ENCODE measurements at places on chromosomes 5 and 9.

DNA sequence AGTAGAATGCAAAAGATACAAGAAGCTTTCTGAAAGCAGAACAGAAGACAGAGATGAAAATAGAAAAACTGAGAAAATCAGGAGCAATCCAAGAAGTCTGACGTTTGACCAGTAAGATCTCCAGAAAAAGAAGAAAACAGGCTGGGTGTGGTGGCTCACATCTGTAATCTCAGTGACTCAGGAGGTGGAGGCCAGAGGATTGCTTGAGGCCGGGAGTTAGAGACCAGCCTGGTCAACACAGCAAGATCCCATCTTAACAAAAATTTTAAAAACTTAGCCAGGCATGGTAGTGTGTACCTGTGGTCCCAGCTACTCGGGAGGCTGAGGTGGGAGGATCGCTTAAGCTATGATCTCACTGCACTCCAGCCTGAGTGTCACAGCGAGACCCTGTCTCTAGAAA is 15.9 kb downstream of the RETREG1 start:
- DNase-seq: no peak

DNA sequence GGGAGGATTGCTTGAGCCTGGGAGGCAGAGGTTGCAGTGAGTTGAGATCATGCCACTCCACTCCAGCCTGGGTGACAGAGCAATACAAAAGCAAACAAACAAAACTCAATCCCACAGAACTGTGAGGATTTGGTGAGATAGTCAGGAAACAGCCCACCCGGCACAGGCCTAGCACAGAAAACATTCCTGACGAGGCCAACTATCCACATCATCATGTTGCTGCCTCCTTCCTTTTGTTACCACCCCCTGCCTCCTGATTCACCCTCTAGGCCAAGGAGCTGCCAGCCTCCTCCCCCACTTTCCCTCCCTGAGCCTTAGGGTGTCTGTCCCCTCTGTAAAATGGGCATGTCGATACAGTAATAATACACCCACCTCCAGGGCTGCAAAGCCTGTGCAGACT is 39.0 kb downstream of the STK10 start:
- DNase-seq: no peak

DNA sequence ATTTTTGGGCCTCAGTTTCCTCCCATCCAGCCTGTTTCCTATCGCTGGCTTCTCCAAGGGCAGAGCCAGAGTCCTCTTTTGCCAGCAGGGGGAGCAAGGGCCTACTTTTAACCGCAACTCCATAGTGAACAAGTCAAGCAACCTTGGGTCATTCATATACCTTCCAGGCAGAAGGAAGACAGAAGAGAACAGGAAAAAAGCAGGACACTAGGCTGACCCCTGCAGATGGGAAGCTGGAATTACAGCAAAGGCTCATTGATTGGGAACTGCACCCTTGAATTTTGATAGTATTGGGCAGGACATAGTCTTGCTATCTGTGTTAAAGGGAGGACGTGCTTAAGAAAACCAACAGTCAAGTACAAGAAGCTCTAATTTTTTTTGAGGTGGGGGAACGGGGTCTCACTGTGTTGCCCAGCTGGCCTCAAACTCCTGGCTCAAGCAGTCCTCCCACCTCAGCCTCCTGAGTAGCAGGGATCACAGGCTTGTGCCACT is 30.1 kb downstream of the QRFP start:
- DNase-seq: peak; percentile 50

- no peak for DNase-seq
Measured at GRCh38 chr5:116518423-116518822, 56.2 kb downstream of the SEMA6A start.

DNA sequence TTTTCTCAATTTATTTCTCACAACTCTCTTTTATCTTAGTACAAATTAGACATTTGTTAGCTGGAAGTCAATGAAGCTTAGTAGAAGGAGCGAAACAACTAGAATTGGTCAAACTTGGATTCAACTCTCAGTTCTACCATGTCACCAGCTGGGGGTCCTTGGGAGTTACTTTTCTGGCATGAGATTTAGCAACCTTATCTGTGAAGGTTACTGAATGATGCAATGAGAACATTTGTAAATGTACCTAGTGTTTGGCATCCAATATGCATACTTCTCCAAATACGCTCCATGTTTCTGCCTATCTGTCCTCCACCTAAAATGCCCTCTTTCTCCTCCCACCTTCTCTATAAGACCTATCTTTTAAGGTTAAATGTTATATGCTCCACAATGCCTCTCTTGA is 6.3 kb downstream of the HNRNPA0 start:
- DNase-seq: no peak

DNA sequence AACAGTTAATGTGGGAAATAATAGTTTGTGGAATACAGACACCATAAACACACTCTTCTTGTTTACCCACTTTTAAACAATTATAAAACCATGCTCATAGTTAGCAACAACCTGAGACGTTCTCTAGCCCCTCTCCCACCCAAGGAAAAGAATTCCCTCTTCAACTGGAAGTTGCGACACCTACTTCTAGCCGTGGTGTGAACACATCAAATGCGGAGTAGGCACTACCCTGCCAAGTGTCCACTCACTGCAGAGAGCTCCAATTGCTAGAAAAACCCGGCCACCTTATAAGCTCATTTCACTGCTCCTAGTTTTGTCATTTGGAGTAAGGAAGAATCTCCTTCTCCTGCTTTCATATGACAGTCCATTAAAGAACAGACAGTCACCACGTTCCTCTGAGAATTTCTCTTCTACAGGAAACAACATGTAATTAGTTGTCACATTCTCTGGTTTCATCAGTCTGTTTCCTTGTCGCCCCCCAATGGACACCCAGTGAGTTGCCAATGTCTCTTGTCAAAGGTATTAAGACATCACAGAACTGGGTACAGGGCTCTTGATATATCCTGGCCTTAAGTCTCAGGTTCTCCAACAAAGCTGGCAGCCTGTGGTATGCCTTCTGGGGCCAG is 47.3 kb downstream of the PRLR start:
- peak; percentile 24 for DNase-seq

GRCh38 chr9:6096821-6097220 is 81.4 kb upstream of the RANBP6 start:
- peak; percentile 9 for DNase-seq

- no peak for DNase-seq
Measured at GRCh38 chr5:26889815-26890214, 148.6 kb downstream of the CDH9 start.

GRCh38 chr5:159883522-159883950 is 32.7 kb upstream of the ADRA1B start:
- no peak for DNase-seq

- DNase-seq: no peak
Measured at GRCh38 chr9:70868041-70868440, 253.4 kb downstream of the TRPM3 start.

GRCh38 chr5:61477788-61478187 is 145.7 kb downstream of the ZSWIM6 start:
- no peak for DNase-seq

DNA sequence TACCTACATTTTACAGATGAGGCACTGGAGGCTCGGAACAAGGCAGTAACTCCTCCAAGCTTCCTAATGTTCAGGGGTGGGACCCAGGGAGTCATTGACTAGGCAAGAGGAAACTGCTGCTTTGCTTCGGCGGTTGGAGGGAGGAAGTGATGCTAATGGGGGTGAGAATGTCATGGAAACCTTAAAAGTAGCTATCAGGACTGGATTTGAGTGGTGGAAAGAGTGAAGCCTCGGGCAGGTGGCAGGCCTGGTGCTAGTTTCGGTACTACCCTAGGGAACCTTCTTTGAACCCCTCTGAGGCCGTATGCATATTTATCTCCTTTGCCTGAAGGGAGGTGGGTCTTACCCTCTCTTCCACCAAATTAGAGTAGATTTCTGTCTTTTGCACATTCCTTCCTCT is 1.6 kb downstream of the BSPRY start:
- peak; percentile 12 for DNase-seq

GRCh38 chr9:131661568-131662288 is 78.1 kb downstream of the RAPGEF1 start:
- DNase-seq: peak; percentile 56

DNA sequence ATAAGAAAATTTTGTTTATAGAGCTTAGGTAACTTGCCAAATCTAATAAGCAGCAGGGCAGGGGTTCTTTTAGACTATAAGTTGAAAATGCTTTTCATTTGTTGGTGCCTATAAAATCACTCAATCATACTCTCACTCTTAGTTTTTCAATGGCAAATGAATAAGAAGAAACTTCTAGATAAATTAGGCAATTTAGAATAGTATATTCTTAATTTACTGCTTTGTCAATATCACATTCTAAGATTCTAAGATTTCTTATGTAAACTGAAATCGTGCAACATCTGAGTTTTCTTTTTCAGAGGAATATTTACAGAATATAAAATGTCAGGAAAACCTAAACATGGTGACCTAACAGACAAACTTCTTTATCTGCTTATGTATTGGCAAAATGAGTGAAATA is 849.0 kb downstream of the DTWD2 start:
- no peak for DNase-seq

DNA sequence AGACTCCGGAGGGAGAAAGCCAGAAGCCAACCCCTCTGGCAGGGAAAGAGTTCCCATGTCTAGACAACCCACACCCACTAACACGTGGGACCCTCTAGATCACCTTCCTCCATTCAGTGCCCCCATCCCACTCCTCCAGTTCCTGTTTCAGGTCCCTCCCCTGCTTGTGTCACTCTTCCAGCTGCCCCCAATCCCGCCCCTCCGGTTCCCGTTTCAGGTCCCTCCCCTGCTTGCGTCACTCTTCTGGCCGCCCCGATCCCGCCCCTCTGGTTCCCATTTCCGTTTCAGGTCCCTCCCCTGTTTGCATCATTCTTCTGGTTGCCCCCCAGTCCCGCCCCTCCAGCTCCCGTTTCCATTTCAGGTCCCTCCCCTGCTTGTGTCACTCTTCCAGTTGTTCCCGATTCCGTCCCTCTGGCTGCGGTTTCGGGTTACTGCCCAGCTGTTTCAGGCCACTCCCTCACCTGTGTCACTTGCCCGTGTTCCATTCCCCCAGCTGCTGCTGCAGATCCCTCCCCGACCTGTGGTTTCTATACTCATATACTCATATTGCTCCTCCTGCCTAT is 64.8 kb upstream of the RANBP6 start:
- peak; percentile 51 for DNase-seq

DNA sequence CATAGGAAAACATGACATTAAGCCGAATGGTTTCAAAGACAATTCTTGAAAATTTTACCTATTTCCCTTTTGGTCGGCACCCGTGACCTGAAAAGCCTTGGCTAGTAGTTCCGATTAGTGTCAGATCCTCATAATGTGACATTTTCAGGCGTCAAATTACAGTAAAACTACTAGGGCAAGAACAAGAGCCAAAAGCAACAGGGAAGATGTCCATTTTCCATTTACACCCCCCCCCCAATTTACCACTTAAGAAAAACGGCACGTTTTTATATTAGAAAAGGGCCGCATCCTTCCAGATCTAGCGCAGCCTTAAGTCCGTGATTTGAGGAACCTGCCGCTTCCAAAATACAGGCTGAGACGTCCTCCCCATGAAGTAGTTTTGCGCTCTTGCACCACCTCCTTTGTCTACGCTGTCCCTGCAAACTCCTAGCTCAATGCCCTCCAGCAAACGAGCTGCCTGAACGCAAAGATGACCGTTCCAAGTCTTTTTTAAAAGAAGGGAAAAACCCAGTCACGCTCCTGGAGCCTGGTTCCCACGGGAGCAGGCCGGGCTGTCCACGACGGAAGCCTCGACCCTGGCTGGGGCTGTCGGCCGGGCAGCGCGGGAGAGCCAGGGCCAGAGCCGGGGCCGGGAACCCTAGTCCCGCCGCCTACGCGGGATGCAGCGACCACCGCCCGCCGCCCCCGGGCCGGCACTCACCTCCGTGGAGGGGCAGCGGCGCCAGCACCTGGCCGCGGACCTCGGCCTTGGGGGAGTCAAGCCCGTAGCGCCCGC is 616 bp downstream of the RNF130 start:
- no peak for DNase-seq

- no peak for DNase-seq
Measured at GRCh38 chr9:14405176-14405706, 91.3 kb upstream of the NFIB start.

GRCh38 chr5:87138091-87138805 is 129.4 kb upstream of the RASA1 start:
- no peak for DNase-seq

- no peak for DNase-seq
Measured at GRCh38 chr5:74116984-74117383, 491.0 kb downstream of the ARHGEF28 start.

DNA sequence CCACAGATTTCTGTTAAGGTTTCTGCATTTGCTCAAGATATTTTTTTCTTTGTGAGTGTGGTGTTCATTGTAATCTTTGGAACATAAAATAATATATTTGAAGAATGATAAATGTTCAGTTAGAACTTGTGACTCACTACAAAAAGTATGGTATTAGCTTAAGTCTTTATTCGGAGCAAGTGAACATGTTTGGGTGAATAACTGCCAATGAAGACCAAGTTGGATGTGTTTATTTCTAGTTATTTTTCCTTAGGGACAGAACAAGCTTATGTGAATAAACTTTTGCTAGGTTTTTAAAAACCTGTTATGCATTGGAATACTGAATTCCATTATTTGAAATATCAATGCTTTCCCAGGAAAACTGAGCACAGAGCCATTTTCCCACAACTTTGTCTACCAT is 418.6 kb downstream of the SLCO4C1 start:
- no peak for DNase-seq

DNA sequence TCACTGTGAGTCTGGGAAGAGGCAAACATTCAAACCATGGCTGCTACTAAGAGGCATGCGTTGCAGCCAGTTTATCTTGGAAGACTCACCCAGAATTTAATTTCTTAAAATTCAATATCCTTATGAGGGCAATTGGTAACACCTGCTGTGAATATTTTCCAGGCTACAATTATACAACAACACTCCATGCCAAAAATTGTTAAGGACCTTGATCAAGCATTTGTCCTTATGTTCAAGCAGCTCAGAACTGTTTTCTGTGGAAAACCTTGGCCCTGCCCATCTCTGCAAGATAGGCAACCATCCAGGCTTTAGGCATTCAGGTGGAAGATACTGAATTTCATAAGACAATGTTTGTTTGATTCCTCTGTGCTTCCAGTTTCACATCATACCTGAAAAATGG is 327.8 kb downstream of the FBXL7 start:
- no peak for DNase-seq

GRCh38 chr5:139749242-139749641 is 46.4 kb upstream of the PSD2 start:
- DNase-seq: no peak

DNA sequence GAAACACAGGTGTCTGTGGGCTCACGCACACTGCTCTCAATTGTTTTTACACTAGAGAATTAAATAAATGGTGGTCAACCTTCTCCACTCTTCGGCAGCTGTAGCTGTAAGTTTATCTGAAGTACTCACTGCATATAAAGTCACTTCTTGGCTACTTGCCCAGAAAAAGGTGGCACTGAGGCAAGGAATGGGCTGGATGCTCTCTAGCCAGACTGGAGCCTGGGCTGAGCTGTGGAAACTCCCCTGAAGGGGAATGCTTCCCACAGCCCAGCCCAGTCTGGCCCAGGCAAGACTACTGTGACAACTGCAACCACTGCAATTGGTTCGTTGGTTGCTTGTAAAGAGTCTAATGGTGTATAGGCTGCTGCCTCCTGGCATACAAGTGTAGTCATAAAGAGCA is 4.5 kb downstream of the LEAP2 start:
- DNase-seq: no peak

Data from stimulated activated CD4-positive, alpha-beta T cell treated with anti-CD3 and anti-CD28 coated beads, Interleukin-4, amount 100 ng/mL, for 48 hours (primary cell).